ENCODE measurements at places on chromosomes 12 and 14.
A peak's percentile ranks its signal among the peaks of the same experiment; 100 is the strongest.

- no peak for DNase-seq
These were observed 601.4 kb downstream of the C12orf50 start for GRCh38 chr12:87427770-87428169.

DNA sequence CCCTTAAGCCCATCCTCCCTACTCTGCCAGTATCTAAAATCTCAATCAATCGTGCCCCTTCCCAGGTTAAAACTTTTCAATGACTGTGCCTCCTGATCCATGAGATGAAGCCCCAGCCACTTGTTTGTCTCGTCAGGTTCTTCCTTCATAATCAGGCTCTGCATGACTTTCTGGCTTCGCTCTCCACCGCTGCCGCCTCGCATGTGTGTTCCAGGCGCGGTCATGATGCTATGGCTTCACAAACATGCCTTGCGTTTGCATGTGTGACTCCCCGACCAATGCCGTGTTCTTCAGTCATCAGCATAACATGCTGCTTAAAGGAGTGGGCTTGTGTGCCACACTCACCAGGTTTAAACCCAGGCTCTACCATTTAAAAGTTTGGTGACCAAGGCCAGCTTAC is 5.0 kb upstream of the C1RL start:
- no peak for DNase-seq

DNA sequence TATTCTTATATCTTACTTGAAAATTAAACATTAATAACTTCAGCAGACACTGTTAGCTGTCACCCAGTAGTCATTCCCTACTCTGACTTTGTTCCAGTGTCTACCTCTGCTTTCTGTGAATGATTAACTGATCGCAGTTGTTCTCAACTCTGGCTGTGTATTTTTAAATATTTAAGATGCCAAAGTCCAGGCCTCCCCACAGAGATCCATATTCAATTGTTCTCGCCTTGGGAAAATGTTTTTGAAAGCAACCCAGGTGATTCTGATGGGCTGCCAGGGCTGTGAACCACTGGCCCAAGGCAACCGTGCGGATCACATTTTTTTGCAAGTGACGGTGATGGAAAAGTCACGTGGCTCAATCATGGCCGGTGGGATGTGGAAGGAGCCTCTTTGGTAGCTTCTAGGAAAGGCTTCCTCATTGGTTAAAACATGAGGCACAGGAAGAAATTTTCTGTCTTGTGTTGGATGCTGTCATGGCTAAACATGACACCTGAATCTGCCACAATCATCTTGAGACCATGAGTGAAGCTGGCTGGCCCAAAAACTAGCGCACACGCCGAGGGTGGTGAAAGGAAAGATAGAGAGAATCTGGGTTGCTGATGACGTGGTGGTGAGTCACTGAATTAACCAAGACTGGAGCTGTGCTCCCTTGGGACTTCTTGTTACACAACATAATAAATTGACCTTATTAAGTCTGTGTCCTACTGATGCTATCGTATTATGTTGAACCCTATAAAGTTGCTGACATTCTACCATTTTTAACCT is 37.2 kb downstream of the RDH12 start:
- no peak for DNase-seq

DNA sequence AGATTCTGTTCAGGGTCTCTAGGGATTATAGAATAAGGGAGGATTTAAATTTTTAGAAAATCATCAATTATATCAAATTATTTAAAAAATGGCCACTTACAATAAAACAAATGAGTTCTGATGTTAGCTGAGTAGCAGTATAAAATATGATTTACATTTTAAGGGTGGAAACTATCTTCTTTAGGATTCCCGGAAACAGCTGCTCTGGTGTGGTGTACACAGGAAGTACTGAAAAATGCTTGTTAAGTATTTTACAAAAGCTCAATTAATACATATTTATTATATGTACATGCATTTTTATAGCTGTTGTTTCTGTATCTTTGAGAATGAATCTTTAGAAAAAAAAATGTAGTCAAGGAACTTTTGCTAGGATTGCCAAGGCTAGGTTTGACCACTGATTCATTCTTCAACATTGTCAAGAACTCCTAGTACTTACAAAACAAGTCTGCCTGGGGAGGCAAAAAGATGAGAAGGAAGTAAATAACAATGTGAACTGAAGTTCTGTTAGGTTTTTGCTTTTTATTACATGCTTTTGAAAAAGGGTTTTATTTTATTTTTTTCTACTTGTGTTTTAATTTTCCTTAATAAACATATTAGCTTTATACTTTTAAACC is 48.0 kb downstream of the ARF6 start:
- DNase-seq: no peak

DNA sequence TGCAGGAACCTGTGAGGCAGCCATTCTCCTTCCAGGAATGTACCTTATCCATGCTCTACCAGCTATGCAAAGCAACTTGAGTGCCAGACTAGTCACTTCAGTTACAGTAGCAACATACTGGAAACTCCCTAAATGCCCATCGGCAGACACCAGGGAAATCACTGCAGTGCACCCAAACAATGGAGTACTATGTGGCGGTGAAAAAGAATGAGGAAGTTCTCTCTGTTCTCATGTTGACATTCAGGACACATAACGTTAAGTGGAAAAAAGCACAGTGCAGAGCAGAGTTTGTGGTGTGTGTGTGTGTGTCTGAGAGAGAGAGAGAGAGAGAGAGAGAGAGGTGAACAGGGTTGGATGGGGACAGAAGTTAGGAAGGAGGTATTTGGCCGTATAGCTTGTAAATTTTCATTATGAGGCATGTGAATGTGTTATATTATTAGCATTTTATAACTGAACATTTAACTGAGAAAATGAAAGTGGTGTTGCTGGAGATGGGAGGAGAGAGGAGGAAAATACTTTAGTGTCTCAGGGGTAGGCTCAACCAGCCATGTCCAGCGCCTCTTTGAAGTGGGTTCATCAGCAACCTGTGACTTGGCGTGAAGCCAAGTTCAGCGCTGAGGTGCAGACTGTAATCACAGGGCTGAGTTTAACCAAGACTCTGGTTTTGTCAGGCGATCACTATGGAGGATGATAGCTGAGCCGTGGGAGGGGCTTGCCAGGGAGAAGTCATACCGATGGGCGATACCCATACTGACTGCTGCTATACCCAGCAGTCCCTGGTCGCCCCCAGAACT is 17.3 kb downstream of the TNFAIP2 start:
- no peak for DNase-seq

DNA sequence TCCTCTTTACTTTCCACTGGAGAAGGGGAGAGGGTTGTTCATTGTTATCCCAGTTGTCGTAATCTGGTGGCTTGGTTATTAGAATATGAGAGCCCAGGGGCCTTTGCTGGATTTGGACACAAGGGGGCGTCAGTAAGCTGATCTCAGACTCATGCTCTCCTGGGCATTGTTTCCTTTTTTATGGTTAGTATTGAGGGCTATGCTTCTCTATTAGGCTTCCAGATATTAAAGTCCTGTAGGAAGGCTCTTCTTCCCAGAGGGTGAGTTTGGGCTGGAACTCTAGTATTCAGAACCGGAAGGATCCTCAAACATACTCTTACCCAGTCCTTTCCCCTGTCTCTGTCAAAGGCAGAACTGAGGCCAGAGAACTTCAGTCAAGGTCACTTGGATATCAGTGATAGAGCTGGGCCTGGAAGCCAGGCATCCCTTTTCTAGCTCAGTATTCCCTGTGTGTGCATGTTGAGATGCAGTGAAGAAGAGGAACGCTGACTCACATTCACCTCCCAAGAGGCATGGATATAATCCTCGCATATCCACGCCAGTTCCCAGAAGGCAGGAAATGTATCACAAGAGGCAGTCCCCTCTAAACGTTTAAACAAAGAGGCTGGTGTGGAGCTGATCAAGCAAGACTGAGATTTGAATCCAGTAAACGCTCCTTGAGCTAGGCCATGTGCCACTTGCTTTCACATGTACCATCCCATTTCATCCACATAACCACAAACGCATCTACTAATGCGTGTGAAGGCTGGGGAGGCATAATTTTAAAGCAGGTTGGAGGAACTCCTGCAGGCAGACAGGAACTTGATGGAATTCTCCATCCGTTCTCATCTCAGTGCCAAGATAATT is 41.6 kb downstream of the UBE3B start:
- peak; percentile 60 for DNase-seq

DNA sequence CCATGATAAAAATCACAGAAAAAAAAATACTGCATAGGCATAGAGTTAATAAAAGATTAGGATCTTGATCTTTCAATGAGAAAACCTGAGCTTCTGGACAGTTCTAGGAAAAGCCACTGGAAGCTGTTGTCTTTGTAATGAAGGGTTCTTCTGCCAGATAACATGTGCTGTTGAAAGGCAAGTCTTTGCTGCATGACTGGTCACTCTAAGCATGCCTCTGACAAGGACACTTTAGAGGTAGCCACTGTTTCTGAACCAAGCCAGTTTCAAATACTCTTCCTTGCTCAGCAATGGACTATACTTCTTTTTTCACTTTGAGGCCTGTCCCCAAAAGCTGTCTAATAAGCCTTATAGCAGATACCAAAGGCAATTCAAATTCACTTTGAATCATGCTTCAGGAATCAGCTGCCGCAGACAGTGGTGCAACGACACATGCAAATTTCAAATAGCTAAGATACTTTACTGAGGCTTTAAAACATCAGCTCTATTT is 70.2 kb downstream of the BTG1 start:
- no peak for DNase-seq

GRCh38 chr14:61838661-61839245 is 76.5 kb downstream of the SNAPC1 start:
- no peak for DNase-seq

DNA sequence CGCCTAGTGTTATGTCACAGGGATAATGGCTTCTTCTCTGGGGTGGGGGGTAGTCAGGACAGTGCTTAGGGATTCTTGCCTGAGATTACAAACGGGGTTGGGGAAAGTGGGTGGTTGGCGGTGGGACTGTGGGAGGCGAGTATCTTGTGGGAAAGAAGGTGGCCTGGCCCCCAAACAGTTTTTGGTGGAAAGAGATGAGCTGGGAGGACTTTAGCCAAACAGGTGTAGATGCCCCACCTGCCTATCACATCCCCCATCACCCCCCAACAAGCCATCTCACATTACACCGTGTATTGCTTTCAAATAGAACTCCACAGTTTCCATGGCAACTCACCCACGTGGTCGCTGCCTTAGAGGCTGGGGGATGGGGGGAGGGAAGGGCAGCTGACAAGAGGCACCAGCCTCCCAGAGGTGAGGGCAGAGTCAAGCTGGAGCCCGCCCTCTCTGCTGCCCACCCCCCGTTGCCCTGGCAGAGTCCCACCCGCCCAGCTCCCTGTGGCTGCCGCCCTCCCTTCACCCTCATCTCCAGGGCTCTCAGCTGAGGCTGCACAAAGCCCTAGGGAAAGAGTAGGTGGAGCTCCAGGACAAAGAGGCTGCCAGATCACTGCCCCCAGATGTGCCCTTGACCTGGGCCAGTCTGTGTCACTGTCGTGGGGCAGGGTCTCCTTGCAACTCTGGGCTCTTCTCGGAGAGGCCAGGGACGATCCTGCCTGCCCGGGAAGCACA is 98.3 kb downstream of the LRRC74A start:
- DNase-seq: no peak

DNA sequence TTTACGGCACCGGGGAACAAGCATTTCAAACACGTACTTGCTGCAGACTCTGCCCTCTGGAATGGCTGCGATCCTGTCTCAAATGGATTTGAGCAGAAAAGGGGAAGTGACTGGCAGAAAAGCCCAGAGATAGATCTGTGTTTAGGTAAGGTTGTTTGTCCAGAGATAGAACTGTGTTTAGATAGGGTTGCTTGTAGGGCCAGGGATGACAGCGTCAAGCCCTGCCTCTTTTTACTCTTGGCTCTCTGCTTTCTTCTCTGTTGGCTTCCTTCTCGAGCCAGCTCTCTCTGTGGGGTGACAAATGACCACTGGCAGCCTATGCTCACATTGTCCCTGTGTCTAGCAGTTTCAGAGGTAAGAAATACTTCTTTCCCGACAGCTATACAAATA is 11.4 kb downstream of the DGLUCY start:
- DNase-seq: no peak

GRCh38 chr12:6963016-6963731 is 7.3 kb downstream of the PHB2 start:
- DNase-seq: no peak

- no peak for DNase-seq
These were observed 7.0 kb downstream of the RNASE10 start for GRCh38 chr14:20512177-20512905.

- no peak for DNase-seq
These were observed 126.4 kb downstream of the RIMBP2 start for GRCh38 chr12:130589540-130590317.

DNA sequence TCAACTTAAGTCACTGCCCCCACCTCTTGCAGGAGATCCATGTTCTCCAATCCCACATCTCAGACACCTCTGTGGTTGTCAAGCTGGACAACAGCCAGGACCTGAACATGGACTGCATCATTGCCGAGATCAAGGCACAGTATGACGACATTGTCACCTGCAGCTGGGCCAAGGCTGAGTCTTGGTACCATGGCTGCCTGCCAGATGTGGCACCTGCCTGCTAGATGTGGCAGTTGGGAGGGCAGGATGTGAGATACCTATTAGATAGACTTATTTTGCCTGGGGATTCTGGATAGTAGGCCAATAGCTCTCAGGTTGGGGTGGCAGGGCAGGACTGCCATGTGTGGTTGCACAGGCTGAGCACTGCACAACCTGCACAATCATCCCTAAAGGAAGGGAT is 7.9 kb upstream of the KRT86 start:
- no peak for DNase-seq

DNA sequence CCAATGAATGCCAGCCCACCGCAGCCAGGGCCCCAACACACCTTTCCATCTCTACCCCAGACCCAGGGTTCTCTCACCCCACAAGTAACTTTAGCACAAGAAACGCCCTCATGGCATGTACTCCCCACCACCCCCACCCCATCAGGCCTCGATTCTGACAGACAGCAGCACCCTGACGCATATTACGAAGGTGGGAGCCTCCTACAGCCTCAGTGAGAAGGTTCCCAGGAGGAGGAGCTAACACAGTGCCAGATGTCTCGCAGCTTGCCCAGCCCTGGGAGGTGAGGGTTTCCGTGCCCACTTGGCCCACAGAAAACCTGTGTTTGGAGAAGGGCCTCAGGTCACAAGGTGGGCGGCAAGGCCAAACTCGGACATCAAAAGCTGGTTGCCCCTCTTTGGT is 32.4 kb downstream of the CCDC88C start:
- no peak for DNase-seq

Data from substantia nigra (tissue), 51 donors.